ENCODE measurements at places on chromosomes 3 and 15.

DNA sequence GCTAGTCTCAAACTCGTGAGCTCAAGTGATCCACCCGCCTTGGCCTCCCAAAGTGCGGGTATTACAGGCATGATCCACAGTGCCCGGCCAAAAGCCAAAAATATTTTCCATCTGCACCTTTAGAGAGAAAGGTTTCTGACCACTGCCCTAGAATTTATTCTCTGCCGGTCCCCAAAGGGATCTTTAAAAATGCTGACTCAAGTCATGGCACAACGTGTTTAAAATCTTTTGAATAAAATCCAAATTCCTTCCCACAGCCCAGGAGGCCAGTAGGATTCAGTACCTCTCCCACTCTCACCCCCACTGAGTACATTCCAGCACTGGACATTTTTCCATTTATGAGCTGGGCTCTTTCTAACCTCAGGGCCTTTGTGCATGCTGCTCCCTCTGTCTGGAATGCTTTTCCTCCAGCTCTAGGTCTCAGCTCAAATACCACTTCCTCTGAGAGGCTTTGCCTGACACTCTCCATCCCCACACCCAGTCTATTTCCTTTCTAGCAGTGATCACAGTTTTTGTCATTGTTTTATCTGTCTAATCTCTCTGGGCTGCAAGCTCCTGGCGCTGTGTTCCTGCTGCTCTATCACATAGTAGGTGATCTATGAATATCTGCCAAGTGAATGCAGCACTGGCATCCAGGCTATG lies 502.9 kb downstream of the SHQ1 start:
- DNase-seq = no peak

DNA sequence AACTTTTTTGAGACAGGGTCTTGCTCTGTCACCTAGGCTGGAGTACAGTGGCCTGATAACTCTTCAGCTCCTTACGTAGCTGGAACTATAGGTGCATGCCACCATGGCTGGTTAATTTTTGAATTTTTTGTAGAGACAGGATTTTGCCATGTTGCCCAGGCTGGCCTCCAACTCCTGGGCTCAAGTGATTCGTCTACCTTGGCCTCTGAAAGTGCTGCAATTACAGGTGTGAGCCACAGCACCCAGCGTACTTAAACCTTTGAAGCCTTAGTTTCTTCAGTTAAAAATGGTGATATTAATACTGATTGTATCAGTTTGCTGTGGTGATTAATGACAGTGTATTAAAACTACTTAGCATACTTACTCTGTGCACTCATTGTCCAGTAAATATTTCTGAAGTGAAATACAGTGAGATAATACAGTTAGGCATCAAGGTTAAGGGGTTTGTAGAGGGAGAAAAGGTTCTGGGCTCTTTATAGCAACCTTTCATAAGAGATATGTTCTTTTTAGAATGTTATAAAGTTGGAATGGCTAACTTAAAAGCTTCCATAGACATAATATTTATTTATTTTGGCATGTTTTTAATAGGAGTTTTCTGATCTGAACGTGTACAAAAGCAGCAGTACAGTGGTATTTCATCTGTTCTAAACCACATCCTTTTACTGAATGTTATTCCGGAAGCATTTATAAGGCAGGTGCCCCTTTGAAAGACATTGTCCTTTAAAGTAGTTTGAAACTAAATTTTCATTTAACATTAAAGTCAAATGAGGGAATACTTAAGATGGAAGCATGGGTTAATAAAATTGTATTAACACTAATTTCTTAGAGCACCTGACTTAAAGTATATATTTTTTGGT lies 23.6 kb downstream of the NCK1 start:
- no peak for DNase-seq

DNA sequence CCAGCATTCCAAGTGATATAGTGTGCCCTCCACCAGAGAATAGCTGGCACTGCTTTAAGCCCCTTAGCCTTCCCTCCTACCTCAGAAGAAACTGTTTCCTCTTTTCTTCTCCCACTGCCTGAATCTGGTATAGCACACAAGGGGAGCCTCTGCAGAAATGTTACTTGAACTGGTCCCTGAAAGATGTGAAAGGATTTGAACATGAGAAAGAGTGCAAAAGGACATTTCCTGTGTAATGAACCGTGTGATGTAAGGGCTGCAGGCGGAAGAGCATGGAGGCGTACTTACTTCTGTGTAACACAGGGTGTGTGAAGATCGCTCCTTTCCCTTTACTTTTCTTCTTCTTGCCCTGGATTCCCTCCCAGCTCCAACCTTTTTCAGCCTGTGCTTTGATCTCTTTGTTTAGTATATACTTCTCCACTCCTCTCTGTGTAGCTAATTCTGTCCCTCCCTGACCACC lies 8.4 kb downstream of the TMOD3 start:
- DNase-seq = no peak

GRCh38 chr3:58418227-58418626 lies 15.4 kb downstream of the PDHB start:
- DNase-seq = no peak

DNA sequence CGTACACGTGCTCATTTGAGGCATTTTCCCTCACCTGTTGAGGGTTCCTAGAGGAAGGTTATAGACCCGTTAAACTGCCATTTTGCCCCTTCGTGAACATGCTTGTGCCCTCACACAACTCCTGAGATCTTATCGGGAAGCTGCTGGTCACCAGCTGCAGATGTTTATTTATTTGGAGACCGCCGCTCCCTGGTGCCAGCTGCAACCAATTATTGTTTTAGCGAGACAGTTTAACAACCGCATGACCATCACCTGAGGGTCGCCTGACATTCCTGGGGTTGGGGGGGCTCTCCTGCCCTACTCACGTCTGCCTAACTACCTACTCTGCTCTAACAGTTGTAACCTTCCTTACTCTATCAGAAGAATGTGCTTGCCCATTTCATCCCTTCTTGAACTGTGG lies 292.5 kb downstream of the MCTP2 start:
- no peak for DNase-seq

DNA sequence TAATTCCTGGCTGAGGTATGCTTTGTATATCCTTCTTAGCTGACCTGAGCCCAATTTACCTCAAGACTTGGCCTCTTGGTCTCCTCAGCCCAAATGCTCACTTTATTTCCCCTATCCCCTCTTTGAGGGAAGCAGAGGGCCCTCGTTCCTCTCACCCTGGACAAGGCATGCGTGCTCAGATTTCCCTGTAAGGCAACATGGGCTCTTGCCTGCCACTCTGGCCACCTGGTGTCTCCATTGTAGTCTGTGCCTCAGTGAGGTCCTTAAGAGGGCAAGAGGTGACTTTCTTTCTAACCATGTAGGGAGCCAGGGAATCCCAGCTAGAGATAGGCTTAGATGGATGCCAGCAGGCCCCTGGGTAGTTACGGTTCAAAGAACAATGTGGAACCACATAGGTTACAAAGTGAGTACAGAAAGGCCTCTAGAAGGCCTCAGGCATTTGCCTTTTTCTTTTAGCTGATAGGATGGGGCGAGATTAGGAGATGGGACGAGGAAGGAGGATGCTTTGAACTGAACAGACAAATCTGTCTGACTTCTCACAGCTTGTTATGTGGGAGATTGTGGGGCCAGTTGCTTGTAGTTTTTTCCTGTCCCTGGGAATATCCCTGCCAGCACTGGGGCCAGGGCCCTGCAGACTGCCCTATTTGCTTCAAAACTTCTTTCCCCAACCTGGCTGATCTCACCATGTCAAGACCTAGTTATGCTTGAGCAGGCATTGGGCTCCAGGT lies 1.1 kb upstream of the INTS14 start:
- no peak for DNase-seq

DNA sequence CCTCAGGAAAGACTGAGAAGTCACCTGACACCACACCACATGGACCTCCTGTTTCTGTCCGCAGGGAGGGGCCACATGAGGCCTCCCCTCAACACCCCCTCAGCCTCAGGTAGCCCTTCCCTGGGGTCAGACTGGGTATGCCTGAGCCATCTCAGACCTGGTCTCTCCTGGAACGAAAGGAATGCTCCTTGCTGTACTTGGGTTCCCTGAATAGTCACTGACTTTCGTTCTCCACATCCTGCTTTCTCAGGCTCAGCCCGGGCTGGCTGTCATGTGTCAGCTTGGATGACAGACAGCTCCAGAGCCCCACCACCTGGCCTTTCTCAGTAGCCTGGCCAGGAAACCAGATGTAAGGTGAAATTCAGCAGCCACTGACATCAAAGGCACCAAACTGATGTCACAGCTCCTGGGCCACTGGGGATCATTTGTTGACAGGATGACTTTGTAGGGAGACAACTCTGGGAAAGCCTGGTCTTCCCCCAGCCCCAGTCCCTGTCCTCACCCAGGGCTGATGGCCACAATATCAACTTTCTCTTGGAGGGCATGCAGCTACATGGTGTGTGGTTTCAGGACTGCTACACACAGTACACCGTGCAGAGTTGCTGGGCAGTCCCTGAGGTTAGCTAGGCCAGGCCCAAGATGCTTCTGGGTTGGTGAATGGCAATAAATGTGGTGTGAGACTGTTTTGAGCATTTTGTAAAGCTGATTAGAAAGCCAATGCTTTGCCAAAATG lies 141.4 kb upstream of the MRPS22 start:
- DNase-seq = no peak

- no peak for DNase-seq
Measured at GRCh38 chr15:73981761-73982221, 10.3 kb downstream of the STOML1 start.

- no peak for DNase-seq
Measured at GRCh38 chr3:135136361-135137100, 341.5 kb downstream of the EPHB1 start.

- no peak for DNase-seq
Measured at GRCh38 chr3:41330465-41330864, 131.2 kb downstream of the CTNNB1 start.

- no peak for DNase-seq
Measured at GRCh38 chr3:164984947-164985346, 93.3 kb downstream of the SI start.

- DNase-seq = no peak
Measured at GRCh38 chr3:192409838-192410683, 317.3 kb downstream of the FGF12 start.

DNA sequence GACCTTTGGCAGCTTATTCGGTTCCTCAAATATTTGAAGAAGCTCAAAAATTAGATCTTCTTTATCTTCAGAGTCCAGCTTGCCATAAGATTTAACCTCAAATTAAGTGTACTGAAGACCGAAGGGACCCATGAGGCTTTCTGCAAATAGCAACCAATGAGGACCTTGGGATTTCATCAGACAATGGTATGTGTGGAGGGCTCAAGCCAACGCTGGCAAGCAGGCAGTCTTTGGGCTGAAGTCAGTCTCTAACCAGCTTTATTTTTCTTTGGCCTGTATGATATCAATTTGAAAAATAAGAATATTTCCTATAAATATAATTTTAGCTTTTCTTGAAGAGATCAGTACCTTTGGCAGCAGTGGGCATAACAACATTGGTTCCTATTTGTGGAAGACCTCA lies 692.7 kb downstream of the MCTP2 start:
- no peak for DNase-seq

- no peak for DNase-seq
Measured at GRCh38 chr3:6709178-6709577, 151.7 kb upstream of the GRM7 start.

DNA sequence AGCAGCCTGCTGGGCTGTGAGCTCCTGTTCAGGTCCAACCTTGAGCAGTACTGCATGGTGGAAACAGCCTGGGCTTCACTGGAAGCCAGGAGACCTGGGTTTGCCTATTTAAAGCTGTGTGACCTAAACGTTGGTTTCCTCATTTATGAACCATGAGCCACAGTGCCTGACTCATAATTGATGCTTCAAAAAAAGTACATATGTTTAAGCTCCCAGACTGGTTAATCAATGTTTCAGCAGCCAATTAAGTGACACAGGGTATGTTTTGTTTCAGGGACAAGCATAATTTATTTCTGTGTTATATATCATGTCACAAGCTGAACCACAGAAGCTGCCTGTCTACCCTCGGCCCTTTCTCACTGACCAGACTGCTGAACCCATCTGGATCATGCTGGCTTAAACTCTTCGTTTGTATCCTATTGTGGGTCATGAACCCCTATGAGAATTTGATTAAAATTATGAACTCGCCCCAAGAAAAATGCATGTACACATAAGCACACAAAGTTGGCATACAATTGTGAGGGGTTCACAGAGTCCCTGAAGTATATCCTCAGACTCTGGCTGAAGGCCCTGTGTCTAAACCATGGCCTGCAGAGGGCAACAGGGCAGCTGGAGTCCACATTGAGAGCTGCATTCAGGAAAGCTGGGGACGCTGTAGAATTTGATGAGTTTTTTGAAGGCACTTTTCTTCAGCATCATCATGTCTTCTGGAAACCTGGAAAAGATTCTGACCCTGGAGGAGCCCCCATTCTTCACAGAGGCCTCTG lies 23.7 kb downstream of the HDC start:
- no peak for DNase-seq

GRCh38 chr3:101077361-101078011 lies 84.3 kb upstream of the ABI3BP start:
- no peak for DNase-seq

GRCh38 chr15:66601521-66601920 lies 35.7 kb upstream of the LCTL start:
- no peak for DNase-seq

GRCh38 chr3:33134026-33134625 lies 20.3 kb downstream of the CRTAP start:
- DNase-seq = no peak

DNA sequence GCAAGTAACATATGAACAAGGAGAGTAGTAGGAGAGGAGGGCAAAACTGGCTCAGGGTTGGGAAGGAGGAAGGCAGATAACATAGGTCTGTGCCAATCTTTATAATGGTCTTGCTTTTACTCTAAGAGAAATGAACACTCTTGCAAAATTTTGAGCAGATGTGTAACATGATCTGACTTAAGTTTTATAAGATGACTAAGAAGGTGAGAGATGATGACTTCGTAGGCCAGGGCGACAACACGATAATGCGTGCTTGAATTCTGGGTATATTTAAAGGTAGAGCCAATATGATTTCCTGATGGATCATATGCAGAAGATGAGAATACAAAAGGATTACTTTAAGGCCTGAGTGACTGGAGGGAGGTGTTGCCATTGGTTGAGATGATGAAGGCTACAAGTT lies 265.4 kb upstream of the KCNMB2 start:
- no peak for DNase-seq

GRCh38 chr3:126469479-126469878 lies 6.2 kb downstream of the ZXDC start:
- no peak for DNase-seq

DNA sequence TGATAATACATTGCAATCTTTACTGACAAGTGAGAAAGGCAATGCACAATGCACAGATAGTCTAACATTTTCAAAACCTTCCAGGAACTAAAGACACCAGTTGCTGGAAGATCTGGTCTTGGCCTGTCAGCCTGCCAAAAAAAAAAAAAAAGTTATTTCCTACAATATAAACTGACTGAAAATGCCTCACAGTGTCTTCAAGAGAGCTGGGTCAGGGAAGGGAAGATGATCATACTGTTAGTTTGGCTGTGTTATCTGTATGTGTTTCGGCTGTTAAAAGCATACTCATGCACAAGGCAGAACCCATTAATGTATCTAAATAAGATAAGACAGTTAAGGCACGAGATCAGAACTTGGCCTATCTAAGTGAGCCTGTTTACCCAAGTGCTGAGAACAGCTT lies 673.4 kb downstream of the MECOM start:
- DNase-seq = no peak

GRCh38 chr3:152266221-152266995 lies 2.3 kb upstream of the MBNL1 start:
- no peak for DNase-seq

GRCh38 chr3:5020242-5020722 lies 41.0 kb downstream of the BHLHE40 start:
- DNase-seq = no peak
